ENCODE measurements at places on chromosomes 6 and 20. TPM values are rescaled to one million over a fixed set of nuclear protein-coding genes. Genes with fewer than 3 reads are reported as not detected.
A peak's percentile ranks its signal among the peaks of the same experiment; 100 is the strongest.

Gene TSHZ2
- polyA plus RNA-seq: 3.5 TPM

Gene GINS1
- 1.6 TPM for polyA plus RNA-seq

Gene DNAJC5
- polyA plus RNA-seq: 5.0 TPM

Gene ATP6V1G2
- polyA plus RNA-seq: 1.1 TPM

- no peaks in the 10 kb centered on the region for H3K27me3 ChIP-seq
- H3K4me3 ChIP-seq: no peak overlapping the region
- no peaks in the 10 kb centered on the region for H3K4me1 ChIP-seq
- DNase-seq: no peak
- H3K36me3 ChIP-seq: peaks cover 22% of the 10 kb centered on the region
These were observed 84.8 kb upstream of the MRPS10 start for GRCh38 chr6:42302411-42302810.

DNA sequence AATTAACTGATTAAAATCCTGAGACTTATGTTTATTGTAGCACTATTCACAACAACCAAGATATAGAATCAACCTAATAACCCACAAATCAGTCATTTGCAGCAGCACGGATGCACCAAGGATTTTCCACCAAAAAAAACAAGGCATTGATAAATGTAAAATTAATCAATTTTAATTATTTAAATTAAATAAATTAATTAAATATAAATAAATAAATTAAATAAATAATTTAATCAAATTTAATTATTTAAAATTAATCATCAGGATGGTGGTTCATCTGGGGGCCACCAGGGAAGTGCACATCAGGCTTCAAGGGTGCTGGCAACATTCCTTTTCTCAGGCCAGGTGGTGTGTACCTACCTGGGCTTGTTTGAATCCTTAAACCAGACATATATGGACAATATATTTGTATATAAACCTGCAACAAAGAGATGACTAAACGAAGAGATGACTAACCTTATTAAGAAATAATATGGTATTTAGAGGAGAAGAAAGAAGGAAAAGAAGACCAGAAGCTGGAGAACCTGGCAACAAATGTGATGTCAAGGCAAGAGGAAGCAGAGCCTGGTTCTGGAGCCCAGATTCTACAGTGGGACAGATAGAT lies 89.2 kb downstream of the CD164 start:
- no peaks in the 10 kb centered on the region for H3K36me3 ChIP-seq
- H3K4me1 ChIP-seq: no peaks in the 10 kb centered on the region
- no peaks in the 10 kb centered on the region for H3K27me3 ChIP-seq
- DNase-seq: no peak

- no peaks in the 10 kb centered on the region for H3K36me3 ChIP-seq
- no peak overlapping the region for H3K4me3 ChIP-seq
- DNase-seq: no peak
These were observed 519.1 kb upstream of the EYS start for GRCh38 chr6:66226109-66226508.

GRCh38 chr6:149642829-149643580 lies 5.5 kb downstream of the KATNA1 start:
- H3K27me3 ChIP-seq: no peaks in the 10 kb centered on the region
- no peak for DNase-seq
- H3K36me3 ChIP-seq: no peaks in the 10 kb centered on the region
- H3K27ac ChIP-seq: no peak overlapping the region
- peaks cover 13% of the 10 kb centered on the region for H3K4me1 ChIP-seq
- H3K4me3 ChIP-seq: no peak overlapping the region

DNA sequence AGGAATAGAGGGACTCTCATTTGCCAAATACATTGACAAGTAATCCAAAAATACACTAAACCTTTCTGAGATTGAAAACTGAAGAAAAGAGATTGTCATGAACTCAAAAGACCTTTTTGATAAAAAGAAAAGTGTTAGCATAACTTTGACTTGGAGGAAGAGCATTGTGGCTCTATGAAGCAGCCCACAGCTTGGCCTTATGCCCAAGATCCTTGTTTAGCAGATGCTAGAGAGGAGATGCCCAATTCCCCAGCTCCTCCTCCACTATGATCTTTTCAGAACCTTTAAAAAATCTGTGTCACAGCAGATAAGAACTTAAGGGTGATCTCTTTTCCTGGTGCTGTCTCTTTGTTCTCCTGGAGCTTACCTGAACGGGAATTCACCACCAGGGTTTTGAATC lies 35.8 kb upstream of the IGF2R start:
- H3K4me1 ChIP-seq: peaks cover 16% of the 10 kb centered on the region
- peaks cover 5% of the 10 kb centered on the region for H3K27me3 ChIP-seq
- no peak overlapping the region for H3K4me3 ChIP-seq
- no peak for DNase-seq

DNA sequence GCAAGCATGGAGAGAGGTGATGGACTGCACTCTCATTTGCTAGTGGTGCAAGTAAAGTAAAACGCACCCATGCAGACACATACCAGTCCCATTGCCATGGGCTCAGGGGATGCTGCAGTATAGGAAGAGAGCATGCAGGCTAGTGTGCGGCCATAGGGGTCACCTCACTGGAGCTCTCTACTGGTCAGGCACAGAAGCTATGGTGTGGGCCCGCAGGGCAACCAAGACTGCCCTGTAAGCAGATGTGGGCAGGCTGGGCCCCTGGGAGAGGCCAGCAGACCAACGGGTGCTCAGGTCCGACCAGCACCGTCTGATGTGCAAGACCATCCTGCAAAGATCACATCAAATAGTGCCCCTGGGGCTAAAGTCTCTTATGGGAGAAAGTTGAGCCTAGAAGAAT lies 290.7 kb downstream of the HTR1B start:
- H3K4me1 ChIP-seq: no peaks in the 10 kb centered on the region
- no peak overlapping the region for H3K27ac ChIP-seq
- H3K27me3 ChIP-seq: no peaks in the 10 kb centered on the region
- H3K36me3 ChIP-seq: no peaks in the 10 kb centered on the region
- DNase-seq: no peak
- H3K4me3 ChIP-seq: no peak overlapping the region

GRCh38 chr6:3139090-3139903 lies 18.0 kb downstream of the TUBB2A start:
- no peak for DNase-seq
- H3K27ac ChIP-seq: no peak overlapping the region
- no peaks in the 10 kb centered on the region for H3K27me3 ChIP-seq
- H3K4me3 ChIP-seq: no peak overlapping the region

GRCh38 chr6:92635553-92636153 lies 783.7 kb downstream of the EPHA7 start:
- no peaks in the 10 kb centered on the region for H3K27me3 ChIP-seq
- H3K4me3 ChIP-seq: no peak overlapping the region
- DNase-seq: no peak
- no peaks in the 10 kb centered on the region for H3K4me1 ChIP-seq
- H3K27ac ChIP-seq: no peak overlapping the region

- peak overlapping the region; percentile 8 for H3K4me3 ChIP-seq
- no peak for DNase-seq
These were observed 11.5 kb downstream of the MAPK14 start for GRCh38 chr6:36039112-36039511.

DNA sequence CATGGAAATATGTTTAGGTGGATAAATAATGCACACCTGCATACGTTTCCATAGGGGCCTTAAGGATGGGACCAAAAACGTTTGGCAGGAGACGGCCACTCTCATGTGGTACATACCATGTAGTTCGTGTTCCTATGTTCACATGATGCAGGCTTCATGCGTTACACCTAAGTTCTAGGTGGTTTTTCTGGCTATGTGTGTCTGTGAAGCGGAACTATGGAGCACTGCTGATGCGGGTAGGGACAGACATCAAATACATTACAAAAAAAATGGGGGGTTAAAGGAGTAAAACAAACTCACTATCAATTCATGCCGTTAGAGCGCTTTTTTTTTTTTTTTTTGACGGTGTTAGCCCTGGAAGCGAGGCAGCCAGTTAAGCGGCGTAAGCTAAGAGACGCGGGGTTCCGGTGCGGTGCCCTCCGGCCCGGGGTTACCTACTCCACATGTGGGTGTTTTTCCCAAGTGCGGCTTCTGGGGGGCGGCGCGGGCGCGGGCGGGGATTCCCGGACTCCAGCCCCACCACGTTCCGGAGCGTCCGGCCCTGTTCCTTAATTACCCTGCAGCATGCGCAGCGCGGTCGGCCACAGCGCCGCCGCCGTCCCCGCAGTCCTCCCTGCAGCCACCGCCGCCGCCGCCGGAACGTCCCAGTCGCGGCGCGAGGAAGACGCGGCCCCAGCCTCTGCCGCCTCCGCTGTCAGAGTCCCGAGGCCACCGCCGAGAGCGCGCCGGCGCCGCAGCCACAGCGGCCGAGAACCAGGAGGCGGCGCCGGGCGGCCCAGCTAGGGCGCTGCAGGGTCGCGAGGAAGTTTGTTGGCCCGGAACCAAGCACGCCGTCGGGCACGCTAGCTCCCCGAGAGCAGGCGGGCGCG lies 648 bp downstream of the COL19A1 start:
- peak overlapping the region; percentile 9 for H3K27ac ChIP-seq
- H3K36me3 ChIP-seq: no peaks in the 10 kb centered on the region
- peaks cover 22% of the 10 kb centered on the region for H3K4me1 ChIP-seq
- peak overlapping the region; percentile 86 for H3K4me3 ChIP-seq

Data from CD4-positive, CD25-positive, alpha-beta regulatory T cell (primary cell).